ENCODE measurements at places on chromosomes 16 and 17. TPM values are rescaled to one million over a fixed set of nuclear protein-coding genes. Genes with fewer than 3 reads are reported as not detected.

DNA sequence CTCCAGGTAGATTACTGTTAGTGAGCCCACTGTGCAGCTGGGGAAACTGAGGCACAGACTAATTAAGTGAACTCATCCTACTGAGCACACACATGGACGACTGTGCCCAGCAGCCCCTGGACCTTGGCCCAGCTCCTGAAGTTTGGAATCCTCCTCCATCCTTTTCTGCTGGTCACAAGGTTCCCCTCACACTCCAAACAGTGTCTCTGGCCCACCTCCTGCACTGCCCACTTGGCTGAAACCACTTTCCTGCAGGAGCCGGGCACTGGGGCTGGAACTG is 3.6 kb downstream of the RHBDF2 start:
- no peaks in the 10 kb centered on the region for H3K36me3 ChIP-seq
- no peak for DNase-seq
- H3K4me1 ChIP-seq, result peaks cover 44% of the 10 kb centered on the region
- H3K4me3 ChIP-seq, result no peak overlapping the region
- H3K27me3 ChIP-seq, result no peaks in the 10 kb centered on the region

GRCh38 chr16:64866021-64866420 is 255.8 kb downstream of the CDH11 start:
- H3K27me3 ChIP-seq, result no peaks in the 10 kb centered on the region
- H3K27ac ChIP-seq, result no peak overlapping the region
- no peak overlapping the region for H3K4me3 ChIP-seq
- DNase-seq, result no peak
- no peaks in the 10 kb centered on the region for H3K36me3 ChIP-seq

GRCh38 chr17:39677542-39678339 is 9.5 kb downstream of the PNMT start:
- H3K27me3 ChIP-seq, result no peaks in the 10 kb centered on the region
- H3K36me3 ChIP-seq, result no peaks in the 10 kb centered on the region
- no peak overlapping the region for H3K4me3 ChIP-seq
- H3K4me1 ChIP-seq, result peaks cover 47% of the 10 kb centered on the region
- no peak for DNase-seq
- H3K27ac ChIP-seq, result peak overlapping the region; percentile 64

DNA sequence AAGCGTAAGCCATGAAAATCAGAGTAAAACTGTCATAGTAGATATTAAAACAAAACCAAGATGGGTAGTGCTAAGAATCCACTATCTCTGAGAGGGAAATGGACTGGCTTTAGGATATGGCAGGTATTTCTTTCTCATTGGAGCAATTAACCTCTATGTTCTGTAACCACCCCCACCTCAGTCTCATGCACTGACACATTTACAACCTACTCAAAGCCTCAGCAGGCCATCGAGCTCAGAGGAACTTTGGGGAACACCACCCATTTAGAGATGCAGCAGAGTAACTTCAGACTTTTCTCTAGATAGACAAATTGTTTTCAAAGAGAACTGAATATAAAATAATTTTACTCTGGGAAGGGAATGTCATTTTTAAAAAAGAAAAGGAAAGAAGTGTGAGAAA is 615.8 kb upstream of the ZFHX3 start:
- H3K27ac ChIP-seq, result no peak overlapping the region
- DNase-seq, result no peak
- H3K4me1 ChIP-seq, result no peaks in the 10 kb centered on the region
- no peaks in the 10 kb centered on the region for H3K36me3 ChIP-seq
- H3K27me3 ChIP-seq, result no peaks in the 10 kb centered on the region

GRCh38 chr16:85479972-85480726 is 133.0 kb upstream of the GSE1 start:
- H3K4me3 ChIP-seq, result no peak overlapping the region
- DNase-seq, result no peak
- H3K27me3 ChIP-seq, result no peaks in the 10 kb centered on the region
- H3K4me1 ChIP-seq, result peaks cover 5% of the 10 kb centered on the region

DNA sequence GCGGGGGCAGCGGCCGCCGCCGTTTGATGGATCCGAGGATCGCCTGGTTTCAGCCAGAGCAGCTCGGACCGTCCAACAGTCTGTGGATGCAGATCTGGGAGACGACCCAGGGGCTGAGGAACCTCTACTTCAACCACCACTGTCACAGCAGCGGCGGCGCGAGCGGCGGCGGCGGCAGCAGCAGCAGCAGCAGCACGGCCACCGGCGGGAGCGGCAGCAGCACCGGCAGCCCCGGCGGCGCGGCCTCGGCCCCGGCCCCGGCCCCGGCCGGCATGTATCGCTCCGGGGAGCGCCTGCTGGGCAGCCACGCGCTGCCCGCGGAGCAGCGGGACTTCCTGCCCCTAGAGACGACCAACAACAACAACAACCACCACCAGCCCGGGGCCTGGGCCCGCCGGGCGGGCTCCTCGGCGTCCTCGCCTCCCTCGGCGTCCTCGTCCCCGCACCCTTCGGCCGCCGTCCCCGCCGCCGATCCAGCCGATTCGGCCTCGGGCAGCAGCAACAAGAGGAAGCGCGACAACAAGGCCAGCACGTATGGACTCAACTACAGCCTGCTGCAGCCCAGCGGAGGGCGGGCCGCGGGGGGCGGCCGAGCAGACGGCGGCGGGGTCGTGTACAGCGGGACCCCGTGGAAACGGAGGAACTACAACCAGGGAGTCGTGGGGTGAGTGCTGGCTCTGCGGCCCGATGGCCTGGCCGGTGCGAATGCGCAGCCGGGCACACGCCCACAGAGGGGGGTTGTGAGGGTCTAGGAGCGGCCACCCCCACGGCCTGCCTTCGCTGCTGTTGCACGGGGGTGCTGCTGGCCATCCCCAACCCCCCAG is 702 bp downstream of the TENT4B start:
- H3K27ac ChIP-seq, result peak overlapping the region; percentile 97
- H3K27me3 ChIP-seq, result no peaks in the 10 kb centered on the region

GRCh38 chr16:17432901-17433576 is 37.7 kb downstream of the XYLT1 start:
- peak overlapping the region; percentile 68 for H3K27ac ChIP-seq
- no peaks in the 10 kb centered on the region for H3K36me3 ChIP-seq
- H3K27me3 ChIP-seq, result no peaks in the 10 kb centered on the region
- no peak for DNase-seq
- no peaks in the 10 kb centered on the region for H3K4me1 ChIP-seq

GRCh38 chr17:56708220-56708558 is 114.7 kb downstream of the NOG start:
- H3K4me1 ChIP-seq, result no peaks in the 10 kb centered on the region
- H3K27me3 ChIP-seq, result no peaks in the 10 kb centered on the region
- H3K4me3 ChIP-seq, result no peak overlapping the region
- no peak overlapping the region for H3K27ac ChIP-seq
- H3K36me3 ChIP-seq, result no peaks in the 10 kb centered on the region
- no peak for DNase-seq

GRCh38 chr17:66375121-66375520 is 72.7 kb downstream of the PRKCA start:
- DNase-seq, result no peak
- no peak overlapping the region for H3K4me3 ChIP-seq
- peak overlapping the region; percentile 71 for H3K27ac ChIP-seq

- H3K4me3 ChIP-seq, result no peak overlapping the region
- peaks cover 7% of the 10 kb centered on the region for H3K4me1 ChIP-seq
- H3K27me3 ChIP-seq, result no peaks in the 10 kb centered on the region
- no peak overlapping the region for H3K27ac ChIP-seq
- no peak for DNase-seq
These were observed 5.0 kb downstream of the ZNF689 start for GRCh38 chr16:30605158-30605557.

DNA sequence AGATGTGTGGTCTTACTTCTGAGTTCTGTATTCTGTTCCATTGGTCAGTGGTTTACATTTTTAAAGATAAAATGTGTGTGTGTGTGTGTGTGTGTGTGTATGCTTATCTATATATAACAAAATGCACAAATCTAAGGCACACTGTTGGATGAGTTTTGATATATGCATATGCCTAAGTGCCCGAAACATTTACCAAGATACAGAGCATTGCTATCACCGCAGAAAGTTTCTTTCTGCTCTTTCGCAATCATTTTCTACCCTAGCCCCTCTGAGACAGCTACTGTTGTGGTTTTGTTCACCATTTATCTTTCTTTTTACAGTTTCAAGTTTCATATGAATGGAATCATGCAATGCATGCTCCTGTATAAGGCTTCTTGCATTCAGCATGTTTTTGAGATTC is 97.0 kb downstream of the MRTFB start:
- no peak overlapping the region for H3K27ac ChIP-seq
- H3K4me1 ChIP-seq, result no peaks in the 10 kb centered on the region
- no peak for DNase-seq

DNA sequence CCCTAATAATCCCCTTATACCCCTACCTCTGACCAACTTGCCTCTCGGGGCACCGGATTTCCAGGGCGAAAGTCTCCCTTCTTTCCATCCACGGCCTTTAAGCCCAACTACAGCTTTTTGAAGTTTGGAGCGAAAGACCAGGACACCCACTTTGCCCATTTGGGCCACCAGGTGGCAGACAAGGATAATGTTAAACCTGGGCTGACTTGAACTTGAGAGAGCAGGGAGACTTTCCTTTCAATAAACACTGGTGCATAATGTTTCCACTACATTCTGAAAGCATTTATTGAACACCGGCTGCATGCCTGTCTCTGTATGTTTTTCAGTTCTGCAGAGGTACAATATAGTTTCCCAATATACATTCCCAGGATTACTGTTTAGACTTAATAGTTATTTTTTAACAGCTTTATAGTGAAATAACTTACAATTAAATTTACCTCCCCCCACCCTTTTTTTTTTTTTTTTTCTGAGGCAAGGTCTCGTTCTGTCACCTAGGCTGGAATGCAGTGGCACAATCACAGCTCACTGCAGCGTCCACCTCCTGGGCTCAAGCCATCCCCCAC is 6.9 kb upstream of the CES3 start:
- DNase-seq, result peak; percentile 66
- no peak overlapping the region for H3K4me3 ChIP-seq
- H3K36me3 ChIP-seq, result no peaks in the 10 kb centered on the region

GRCh38 chr17:29583324-29584248 is 5.9 kb downstream of the GIT1 start:
- peaks cover 40% of the 10 kb centered on the region for H3K36me3 ChIP-seq
- H3K4me1 ChIP-seq, result peaks cover 50% of the 10 kb centered on the region
- H3K4me3 ChIP-seq, result no peak overlapping the region
- no peak for DNase-seq
- no peaks in the 10 kb centered on the region for H3K27me3 ChIP-seq
- H3K27ac ChIP-seq, result peak overlapping the region; percentile 78

GRCh38 chr17:12990041-12990808 is 27.6 kb downstream of the ELAC2 start:
- peaks cover 12% of the 10 kb centered on the region for H3K36me3 ChIP-seq
- DNase-seq, result no peak
- no peaks in the 10 kb centered on the region for H3K27me3 ChIP-seq
- no peak overlapping the region for H3K4me3 ChIP-seq
- no peak overlapping the region for H3K27ac ChIP-seq

DNA sequence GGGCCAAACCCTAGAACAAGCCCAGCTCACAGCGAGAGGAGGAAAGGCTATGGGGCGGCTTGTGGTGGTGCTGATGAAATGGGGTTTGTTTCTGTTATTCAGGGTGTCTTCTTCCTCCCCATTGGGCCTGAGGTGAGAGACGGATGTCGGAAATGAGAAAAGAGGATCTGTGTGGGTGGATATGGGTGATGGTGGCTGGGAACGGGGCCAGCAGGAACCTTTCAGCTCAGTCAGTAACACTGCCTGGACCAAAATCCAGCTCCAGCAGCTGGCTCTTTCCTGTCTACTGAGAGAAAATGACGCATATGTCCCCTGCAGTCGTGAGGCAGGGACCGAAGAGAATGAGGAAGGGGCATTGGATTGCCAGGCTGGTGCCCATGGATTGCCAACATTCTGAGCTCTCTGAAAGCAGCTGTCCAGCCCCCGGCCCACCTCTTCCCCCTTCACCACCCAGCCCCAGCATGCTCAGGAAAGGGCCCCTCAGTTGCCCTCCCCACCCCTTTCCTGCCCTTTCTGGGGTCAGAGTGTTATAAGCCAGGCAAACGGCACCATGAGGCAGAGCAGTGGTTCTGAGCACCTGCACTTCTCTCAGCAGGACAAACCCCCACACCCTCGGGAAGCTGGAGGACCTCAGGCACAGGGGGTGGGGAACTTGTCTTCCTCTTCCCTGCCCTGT is 4.0 kb downstream of the MYH3 start:
- H3K36me3 ChIP-seq, result peaks cover 23% of the 10 kb centered on the region
- no peaks in the 10 kb centered on the region for H3K4me1 ChIP-seq
- DNase-seq, result no peak
- H3K27me3 ChIP-seq, result no peaks in the 10 kb centered on the region
- no peak overlapping the region for H3K27ac ChIP-seq
- no peak overlapping the region for H3K4me3 ChIP-seq

ARRB2 gene
- 103 TPM for total RNA-seq

LUC7L3 gene
- total RNA-seq, result 80.8 TPM

CCDC40 gene
- total RNA-seq, result 7.1 TPM

FGF11 gene
- total RNA-seq, result 2.3 TPM

NPIPA2 gene
- 0.87 TPM for total RNA-seq

DNAH2 gene
- total RNA-seq, result 1.4 TPM

LCAT gene
- 17.9 TPM for total RNA-seq

CD300LG gene
- total RNA-seq, result 4.0 TPM

BCL7C gene
- 43.8 TPM for total RNA-seq
